ENCODE measurements at places on chromosomes 1 and 21.
A peak's percentile ranks its signal among the peaks of the same experiment; 100 is the strongest.

DNA sequence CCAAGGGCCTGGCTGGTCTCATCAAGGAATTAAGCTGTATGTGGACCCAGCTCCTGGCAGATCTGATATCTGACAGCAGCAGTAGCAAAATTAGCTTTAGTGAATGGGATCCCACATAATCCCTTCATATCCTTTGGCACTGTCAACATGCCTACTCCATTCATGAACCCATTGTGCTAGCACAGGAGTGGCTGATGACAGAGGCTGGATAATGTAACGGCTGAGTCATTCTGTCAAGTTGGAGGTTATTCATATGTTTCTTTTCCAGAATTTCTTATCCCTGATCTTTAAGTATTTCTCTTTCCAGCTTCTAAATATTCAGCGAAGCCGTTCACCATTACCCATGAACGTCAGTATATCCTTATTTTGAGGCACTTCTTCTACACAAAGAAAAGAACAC, 84.3 kb downstream of the EXTL2 start:
- no peak for DNase-seq

DNA sequence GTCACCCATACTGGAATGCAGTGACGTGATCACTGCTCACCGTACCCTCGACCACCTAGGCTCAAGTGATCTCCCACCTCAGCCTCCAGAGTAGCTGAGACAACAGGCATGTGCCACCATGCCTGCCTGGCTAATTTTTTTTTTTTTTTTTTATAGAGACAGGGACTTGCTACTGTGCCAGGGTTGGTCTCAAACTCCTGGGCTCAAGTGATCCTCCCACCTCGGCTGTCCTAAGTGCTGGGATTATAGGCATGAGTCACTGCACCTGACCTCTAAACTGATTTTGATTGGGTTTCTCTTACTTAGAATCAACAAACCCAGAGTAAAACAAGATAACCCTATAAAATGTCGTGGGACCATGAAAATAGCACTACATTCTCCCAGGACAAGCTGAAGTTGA, 112.0 kb downstream of the UBE2U start:
- DNase-seq = no peak

GRCh38 chr1:16195518-16195905, 16.9 kb downstream of the ARHGEF19 start:
- DNase-seq = no peak

DNA sequence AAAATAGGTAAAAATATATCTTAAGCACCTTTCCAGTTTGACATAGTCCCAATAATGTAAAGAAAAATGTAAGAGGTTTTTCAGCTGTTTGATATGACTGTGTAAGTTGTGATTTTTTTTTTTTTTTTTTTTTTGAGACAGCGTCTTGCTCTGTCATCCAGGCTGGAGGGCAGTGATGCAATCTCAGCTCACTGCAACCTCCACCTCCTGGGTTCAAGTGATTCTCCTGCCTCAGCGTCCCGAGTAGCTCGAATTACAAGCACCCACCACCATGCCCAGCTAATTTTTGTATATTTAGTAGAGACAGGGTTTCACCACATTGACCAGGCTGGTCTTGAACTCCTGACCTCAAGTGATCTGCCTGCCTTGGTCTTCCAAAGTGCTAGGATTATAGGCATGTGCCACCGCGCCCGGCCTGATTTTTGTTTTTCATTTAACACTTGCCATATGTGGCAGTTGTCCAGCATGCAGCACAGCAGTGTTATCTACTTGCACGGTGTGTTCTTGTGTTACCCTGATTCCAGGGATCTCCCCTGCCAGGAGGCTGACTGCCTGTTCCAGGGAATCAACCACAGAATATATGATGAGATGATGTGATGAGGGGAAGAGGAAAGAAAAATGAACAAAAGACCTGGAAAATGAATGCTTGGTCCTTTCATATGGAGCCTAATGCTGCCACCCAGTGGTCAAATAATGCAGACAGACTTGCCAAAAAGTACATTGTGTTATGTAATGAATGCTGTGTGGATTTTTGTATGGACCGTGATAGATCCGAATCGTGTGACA, 79.0 kb downstream of the RAVER2 start:
- peak; percentile 77 for DNase-seq

DNA sequence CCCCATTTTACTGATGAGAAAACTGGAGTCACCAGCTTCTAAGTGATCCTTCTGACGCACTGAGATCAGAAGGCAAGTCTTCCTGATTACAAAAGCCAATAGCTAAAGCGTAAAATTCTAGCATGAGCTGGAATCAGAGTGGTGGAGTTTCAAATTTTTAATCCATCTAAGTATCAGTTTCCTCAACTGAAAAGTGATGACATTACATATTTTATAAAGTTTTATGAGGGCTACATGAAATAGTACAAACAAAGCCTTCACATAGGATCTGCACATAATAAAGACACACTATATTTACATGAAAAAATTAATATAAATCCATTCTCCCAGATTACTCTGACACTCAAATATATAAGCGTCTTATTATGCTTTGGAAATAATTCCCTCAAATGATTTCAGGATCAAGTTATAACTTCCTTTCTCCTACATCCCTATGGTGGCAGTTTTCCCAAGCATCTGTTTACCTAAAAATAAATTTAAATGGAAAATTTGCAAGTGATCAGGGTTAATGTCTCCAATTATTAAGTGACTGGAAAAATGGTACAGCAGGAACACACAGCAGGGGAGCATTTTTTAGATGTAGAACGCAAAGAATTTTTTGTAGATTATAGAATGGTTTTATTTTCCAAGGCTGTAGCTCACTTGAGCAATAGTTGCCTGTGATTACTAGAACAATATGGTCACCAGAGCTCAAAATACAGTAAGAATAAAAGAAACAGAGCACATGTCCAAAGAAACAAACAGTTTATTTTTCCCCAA, 490.4 kb upstream of the C1orf87 start:
- DNase-seq = peak; percentile 20

DNA sequence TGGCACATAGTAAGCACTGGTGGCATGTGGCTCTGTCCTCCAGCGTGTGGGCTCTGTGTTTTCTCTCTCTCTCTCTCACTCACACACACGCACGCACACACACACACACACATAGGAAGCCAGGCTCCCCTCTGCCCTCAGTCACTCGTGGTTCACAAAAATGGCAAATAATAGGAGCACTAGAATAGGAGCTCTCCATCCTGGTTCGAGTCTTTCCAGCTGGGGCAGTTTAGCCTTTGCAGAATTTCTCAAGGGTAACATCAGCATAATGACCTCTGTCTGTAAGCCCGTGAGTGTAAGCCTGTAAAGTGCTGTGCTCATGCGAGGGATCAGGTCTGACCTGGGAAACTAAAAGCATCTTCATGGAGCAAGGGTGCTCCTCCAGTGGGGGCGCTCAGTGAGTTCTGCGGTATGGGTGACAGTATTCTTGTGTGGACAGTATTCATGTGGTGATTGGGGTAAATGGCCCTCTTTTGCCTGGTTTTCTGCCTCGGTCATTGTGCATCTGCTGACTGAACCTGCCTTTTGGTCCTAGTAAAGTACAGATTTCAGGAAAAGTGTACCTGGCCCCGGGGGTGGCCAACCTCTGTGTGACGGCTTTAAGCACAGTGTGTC, 842 bp upstream of the ZC3H12A start:
- DNase-seq = no peak

DNA sequence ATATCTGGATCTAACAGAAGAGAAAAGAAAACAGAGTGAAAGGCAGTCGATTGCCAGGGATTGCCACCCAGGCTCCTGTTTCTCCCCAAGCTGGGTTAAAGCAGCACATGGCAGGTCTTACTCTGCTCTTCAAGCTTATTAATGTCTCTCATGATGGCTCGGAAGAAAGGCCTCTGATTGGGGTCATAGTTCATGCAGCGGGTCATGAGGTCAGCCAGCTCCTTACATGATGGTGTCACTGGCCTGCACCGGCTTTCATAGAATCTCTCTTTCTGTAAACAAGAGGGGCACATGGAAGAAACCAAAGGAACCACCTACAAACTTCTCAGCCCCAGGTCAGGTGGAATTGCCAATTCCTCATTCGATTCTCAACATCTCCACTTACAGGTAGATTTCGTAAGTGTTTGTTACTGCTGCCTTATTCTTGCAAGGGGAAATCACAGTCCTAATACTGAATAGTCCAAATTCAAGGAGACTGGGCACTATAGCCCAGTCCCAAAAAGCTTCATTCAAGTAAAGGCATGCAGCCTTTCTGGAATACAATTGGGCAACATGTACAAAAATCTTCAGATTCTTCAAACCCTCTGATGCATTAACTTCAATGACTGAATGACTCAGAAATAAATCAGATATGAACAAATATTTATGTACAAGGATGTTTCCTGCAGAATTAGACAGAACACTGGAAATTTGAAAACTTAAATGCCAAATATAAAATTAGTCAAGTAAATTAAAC, 96.6 kb downstream of the RAVER2 start:
- DNase-seq = peak; percentile 9

- no peak for DNase-seq
These were observed 37.1 kb downstream of the STYXL2 start for GRCh38 chr1:167130829-167131510.

Measured in fibroblast of skin of scalp (primary cell).